Renal pelvis (tissue), 12 donors: ENCODE measurements at places on chromosomes 11 and 22.

- no peak for DNase-seq
These were observed 3.8 kb upstream of the GGA1 start for GRCh38 chr22:37604875-37605274.

DNA sequence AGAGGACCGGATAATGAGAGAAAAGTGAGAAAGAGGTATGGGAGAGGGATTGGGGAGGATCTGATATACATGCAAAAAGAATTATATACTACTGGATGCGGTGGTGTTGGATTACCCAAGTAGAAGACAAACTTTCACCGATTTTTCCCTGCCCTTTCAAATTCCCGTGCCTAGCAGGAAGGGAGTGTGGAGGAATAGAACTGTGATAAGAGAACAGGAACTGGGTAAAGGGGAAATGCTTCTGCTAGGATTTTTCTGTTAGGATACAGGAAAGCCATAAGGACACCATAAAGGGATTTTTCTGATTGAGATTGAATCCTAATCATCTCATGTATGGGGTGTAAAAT lies 480 bp upstream of the MTMR2 start:
- DNase-seq = no peak

DNA sequence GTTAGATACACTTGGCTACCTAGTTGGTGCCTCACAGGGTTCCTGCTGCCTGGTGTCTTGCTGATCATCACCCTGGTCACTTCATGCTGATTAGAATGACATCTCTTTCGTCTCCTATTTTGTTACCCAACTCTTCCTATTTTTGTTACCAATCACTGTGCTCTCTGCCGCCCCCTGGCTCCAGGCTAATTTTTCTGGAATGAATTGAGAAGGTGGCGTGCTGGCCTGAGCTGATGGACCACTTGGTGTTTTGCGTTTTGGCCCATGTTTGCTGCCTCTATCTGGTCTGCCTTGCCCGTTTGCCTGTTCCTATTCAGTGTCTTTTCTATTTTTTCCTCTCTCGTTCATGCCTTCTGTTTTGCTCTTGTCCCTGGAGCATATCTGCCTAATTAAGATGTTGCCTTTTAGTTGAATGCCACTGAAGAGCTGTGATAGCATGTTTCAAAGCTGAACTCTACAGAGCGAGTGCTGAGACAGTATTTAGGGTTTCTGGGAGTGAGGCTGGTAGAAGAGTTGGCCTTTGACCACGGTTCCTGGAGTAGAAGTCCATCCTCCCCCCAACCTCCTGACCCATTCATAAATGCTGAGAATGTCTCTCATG lies 5.9 kb upstream of the ATF4 start:
- DNase-seq = no peak

GRCh38 chr11:128240546-128240945 lies 346.8 kb downstream of the ETS1 start:
- DNase-seq = no peak

DNA sequence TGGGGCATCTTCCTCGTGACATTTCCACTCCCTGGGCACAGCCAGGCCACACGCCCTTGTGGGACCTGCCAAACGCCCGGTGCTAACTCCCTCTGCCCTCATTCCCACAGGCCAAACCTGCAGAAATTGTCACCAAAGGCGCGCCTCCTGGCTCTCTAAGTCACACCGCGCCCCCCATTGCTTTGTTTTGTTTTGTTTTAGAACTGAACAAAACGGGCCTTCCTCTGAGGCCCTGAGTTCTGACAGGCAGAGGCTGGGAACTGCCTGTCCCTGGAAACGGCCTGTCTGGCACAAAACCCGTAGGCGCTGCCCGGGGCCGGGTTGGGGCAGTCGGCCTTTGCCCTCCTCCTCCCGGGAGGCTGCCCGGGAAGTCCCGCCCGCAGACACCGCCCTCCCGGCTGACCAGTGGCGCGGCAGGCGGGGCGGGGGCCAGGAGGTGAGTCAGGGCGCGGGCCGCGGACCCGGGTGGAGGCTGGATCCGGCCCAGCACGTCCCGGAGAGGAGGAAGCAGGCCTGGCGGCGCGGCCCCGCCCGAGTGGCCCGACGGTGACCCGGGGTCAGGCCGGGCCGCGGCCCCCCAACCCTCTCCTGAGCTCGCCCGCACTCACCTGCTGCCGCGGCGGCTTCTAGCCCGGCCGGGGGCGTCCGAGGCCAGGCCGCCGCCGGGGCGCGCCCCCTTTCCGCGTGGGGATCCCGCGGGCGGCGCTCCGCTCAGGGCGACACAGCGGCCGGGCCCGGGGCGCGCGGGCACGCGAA lies 465 bp downstream of the SUN2 start:
- no peak for DNase-seq

- DNase-seq = no peak
These were observed 106.8 kb upstream of the ALX4 start for GRCh38 chr11:44416776-44417175.

DNA sequence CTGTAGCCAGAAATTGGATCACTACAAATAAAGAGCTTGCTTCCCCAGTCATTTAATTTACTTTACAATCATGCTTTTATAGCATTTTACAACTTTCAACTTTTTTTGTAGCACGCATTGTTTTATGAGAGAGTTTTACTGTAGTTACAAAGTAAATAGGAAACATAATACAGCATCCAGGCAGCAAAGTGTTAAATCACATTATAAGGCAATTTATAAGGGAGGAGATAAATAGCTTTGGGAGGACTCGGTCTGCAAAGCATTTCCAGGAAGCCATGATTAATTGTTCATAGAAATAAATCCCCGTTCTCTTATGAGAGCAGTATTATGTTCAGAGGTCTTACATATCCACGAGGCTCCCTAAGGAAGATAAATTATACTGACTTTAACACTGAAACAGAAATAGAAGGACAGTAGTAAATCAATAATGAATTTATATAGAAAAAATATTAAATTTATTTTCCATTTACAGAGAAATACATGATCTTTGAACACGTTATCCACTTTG lies 792.6 kb upstream of the RAG2 start:
- peak; percentile 76 for DNase-seq

- DNase-seq = no peak
These were observed 542.1 kb upstream of the LUZP2 start for GRCh38 chr11:23954730-23955129.

DNA sequence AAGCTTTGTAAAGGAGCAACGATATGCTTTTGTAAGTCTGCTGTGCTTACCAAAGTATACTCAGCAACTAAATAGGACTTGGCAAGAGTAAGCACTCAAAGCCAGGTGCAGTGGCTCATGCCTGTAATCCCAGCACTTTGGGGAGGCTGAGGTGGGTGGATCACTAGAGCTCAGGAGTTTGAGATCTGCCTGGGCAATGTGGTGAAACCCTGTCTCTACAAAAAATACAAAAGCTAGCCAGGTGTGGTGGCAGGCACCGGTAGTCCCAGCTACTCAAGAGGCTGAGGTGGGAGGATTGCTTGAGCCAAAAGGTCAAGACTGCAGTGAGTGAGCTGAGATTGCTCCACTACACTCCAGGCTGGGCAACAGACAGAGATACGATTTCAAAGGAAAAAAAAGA lies 67.5 kb downstream of the PAK1 start:
- DNase-seq = no peak

DNA sequence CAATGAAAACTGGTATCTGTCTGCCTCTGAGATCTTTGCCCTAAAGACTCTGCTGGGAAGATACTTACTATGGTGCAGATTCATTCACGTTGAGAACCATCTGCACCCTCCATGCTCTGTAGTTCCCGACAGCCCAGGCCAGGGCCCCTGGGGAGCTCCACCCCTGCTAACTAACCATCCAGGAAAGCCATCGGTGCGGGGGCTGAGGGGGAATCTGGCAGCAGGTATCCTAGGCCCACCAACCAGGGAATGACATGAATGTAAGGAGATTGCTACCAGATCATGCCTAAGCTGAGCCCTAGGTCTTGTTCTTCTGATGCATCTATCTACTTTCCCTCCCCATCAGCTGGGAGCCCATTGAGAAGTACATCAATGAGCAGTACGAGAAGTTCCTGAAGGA lies 11.3 kb upstream of the WBP2NL start:
- DNase-seq = no peak

GRCh38 chr11:6233984-6234386 lies 451 bp downstream of the FHIP1B start:
- no peak for DNase-seq

DNA sequence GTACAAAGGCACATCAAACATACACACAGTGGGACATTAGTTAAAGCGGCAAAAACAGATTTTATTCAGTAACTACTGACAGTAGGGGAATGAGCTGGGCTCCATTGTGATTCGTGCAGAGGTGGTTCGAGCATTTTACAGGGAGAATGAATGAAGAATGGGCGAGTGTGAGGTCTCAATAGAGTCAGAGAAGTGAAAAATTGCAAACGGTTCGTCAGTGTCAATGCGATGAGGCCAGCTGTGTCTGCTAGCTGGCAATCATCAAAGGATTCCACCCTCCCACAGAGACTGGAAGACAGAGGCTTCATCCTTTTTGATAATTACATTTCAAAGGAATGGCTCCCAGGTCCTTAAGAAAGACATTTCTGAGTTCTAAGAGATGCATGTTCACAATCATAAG lies 17.4 kb downstream of the OR4D9 start:
- DNase-seq = no peak

GRCh38 chr11:128424851-128425285 lies 162.5 kb downstream of the ETS1 start:
- DNase-seq = peak; percentile 65

- DNase-seq = no peak
These were observed 486 bp downstream of the NAP1L4 start for GRCh38 chr11:2991452-2992233.

DNA sequence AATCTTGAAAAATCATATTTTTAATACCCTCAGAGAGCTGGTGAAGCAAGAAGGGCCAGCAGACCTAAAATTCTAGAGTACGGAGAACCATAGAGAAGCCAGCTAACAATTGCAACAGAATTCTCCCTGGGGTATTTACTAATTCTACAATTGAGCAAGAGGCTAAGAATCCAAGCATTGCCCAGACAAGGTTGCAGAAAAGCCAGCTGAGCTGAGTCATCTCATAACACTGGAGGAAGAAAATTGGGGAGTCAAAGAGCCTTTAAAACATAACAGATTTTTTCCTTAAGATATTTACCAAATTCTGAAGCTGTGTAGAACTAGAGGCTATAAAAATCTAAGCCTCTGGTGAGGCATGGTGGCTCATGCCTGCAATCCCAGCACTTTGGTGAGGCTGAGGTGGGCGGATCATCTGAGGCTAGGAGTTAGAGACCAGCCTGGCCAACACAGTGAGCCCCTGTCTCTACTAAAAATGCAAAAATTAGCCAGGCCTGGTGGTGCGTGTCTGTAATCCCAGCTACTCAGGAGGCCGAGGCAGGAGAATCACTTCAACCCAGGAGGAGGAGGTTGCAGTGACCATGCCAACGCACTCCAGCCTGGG lies 13.6 kb upstream of the TMEM216 start:
- no peak for DNase-seq

DNA sequence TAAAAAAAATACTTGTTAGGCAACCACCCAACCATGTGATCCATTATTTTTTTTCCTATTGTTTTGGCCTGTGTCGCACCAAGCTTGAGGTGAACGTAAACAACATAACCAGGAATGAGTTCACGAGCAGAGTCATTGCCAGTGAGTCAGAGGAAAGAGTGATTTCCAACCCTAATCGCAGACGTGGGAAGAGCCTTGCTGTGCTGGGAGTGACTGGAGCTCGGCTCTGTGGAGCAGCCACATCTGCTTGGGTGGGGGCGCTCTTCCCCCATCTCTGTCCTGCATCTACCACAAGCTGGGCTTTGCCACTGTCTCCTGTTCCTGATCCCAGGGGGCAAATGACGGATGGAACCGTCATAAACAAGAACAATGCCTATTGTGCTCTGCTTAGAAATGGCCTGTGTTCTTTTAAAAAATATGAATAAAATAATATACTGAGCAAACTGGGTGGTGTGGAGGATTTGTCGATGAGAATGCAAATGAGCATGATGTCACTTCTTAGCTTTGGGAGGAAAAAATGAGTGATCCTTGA lies 210.0 kb downstream of the KIRREL3 start:
- no peak for DNase-seq

- DNase-seq = no peak
These were observed 70.0 kb downstream of the RBX1 start for GRCh38 chr22:41021061-41021612.
